ENCODE measurements at places on chromosomes 5 and 9.
A peak's percentile ranks its signal among the peaks of the same experiment; 100 is the strongest.

GRCh38 chr5:175096469-175097165 is 347.4 kb downstream of the DRD1 start:
- DNase-seq, result no peak

- DNase-seq, result no peak
These were observed 111.3 kb downstream of the NUDT12 start for GRCh38 chr5:103451261-103451660.

DNA sequence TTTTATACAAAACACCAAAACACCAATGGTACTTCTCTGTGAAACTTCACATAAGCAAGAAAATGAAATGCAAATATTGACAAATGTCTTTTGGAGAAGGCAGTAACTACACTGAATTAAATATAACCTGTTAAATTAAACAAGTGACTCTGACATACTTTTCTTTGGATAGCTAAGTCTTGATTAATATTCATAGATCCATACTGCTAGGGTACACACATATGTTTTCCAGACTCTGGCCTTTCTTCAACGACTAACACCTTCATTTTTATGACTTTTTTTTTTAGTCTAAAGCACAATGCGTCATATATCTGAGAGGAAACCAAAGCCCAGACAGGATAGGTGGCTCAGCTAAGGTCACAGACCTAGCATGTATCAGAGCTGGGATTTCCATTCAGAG is 263.7 kb downstream of the TENT4A start:
- DNase-seq, result no peak

GRCh38 chr9:115106642-115107041 is 11.3 kb downstream of the TNC start:
- DNase-seq, result no peak

- no peak for DNase-seq
These were observed 13.4 kb downstream of the WNT8A start for GRCh38 chr5:138096997-138097828.

DNA sequence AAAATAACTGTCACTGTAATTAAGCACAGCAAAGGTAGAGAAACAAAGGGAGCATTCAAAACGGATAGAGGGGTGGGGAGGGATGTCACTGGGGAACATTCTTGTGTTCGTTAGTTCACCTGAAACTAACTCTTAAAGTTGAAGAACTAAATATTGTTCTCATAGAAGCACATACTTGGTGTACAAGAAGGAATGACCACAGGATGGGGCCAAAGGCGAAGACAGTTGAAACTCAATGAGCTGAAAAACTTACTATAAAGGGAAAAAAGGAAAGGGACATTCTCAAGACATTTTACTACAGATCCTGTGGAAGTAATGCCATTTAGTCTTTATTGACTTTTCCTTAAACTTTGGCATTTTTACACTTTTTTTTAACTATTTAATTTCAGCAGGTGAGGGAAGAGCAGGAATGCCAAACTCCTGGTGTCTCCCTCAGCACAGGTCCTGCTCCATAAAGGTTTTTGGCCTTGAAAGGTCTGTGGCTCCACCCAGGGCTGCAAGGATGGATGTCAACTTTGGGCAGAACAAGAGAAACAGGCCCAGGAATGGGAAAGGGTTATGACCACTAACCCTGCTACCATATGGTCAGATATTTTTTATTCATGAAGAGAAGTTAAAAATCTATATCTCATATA is 197.6 kb upstream of the RASA1 start:
- DNase-seq, result no peak

- DNase-seq, result peak; percentile 97
These were observed 81.5 kb downstream of the PTPDC1 start for GRCh38 chr9:94165592-94166235.

GRCh38 chr9:22700171-22700570 is 253.5 kb downstream of the DMRTA1 start:
- DNase-seq, result no peak

- DNase-seq, result no peak
These were observed 2.5 kb downstream of the PMPCA start for GRCh38 chr9:136412962-136413361.

GRCh38 chr5:83472508-83473345 is 1.2 kb downstream of the VCAN start:
- no peak for DNase-seq

DNA sequence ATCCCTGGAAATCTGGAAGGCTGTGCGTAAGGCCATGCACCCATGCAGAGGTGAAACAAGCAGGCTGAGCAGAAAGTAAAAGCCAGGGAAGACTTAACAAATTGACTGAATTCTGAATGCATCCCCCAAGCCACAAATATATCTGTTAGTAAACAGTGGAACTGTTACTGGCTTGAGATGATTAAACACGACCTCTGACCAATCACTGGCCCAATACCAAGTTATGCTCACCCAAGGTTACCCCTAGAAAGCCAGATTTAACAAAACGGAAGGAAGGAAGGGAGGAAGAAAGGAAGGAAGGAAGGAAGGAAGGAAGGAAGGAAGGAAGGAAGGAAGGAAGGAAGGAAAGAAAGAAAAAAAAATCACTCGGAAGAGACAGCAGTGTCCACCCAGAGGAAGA is 215.8 kb upstream of the CCNG1 start:
- DNase-seq, result no peak

GRCh38 chr9:134698587-134699342 is 57.2 kb downstream of the COL5A1 start:
- DNase-seq, result no peak

- no peak for DNase-seq
These were observed 81.7 kb upstream of the RUFY1 start for GRCh38 chr5:179468696-179469095.

DNA sequence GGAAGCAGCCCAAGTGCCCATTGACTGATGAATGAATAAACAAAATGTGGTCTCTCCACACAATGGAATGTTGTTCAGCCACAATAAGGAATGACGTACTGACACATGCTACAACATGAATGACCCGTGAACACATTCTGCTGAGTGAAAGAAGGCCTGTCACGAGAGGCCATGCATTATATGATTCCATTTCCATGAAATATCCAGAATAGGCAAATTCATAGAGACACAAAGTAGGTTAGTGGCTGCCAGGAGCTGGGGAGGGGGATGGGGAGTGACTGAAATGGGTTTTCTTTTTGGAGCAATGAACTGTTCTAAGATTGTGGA is 41.4 kb downstream of the BICD2 start:
- DNase-seq, result no peak

DNA sequence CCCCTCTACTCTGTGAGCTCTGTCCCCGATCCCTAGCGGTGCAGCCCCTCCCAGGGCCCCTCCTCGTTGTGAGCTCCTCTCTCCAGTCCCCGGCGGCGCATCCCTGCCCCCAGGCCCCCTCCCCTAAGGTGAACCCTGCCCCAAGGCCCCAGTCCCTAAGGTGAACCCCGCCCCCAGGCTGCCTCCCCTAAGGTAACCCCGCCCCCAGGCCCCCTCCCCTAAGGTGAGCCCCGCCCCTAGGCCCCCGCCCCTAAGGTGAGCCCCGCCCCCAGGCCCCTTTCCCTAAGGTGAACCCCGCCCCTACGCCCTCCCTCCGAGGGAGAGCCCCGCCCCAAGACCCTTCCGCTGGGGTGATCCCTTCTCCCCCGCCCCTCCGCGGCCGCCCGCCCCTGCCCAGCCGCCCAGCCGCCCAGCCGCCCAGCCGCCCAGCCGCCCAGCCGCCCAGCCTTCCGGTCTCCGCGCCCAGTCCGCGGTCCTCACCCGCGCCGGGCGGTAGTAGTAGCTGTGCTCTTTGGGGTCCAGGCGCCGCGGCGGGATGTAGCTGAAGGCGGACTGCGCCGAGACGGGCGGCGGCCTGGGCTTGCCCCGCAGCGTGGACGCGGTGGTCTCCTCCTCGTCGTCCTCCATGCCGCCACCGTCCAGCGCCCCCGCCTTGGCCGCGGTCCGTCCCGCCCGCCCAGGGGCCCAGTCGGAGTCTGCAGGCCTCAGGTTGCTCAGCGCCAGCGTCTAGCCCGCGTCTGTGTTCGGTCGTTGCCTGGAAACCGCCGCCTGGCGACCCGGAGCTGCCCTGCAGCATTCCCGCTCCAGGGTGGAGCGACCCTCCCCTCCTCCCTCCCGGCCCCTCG is at the start of gene CFAP90:
CFAP90 (minus strand) TSS at position 739 of the 845 bp plus-strand sequence; CDS start at position 627, 112 bp downstream.
- DNase-seq, result no peak

DNA sequence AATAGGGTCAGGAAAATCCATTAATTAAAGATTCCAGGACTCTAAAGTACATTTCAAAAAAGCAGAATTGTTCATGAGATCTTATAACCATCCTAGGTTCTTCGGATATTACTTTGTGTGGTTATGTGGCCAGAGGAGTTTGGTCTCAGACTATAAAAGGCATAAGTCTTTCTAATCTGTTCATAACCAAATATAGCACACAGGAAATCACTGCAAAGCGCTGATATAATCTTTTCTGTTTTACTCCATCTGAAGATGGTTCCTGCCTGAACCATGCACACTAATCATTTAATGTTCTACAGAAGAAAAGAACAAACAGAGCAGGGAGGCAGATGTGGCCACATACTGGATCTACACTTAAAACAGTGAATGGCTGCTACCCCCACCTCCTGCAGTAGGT is 182.8 kb downstream of the SEMA5A start:
- DNase-seq, result no peak

DNA sequence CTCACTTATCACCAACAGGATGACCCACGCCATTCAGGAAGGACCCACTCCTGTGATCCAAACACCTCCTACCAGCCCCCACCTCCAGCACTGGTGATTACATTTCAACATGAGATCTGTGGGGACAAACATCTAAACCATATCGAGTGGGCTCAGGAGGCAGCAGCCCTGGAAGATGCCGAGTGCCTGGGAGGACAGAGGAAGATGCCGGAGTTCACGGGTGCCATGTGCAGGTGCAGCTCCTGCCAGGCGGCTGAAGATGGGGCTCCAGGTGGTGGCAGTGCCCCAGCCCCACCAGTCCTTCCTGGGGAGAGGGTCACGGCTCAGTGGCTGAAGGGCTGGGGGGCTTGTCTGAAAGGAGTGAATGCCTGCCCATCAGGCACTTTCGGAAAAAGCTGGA is 6.1 kb upstream of the CEP72 start:
- DNase-seq, result no peak

DNA sequence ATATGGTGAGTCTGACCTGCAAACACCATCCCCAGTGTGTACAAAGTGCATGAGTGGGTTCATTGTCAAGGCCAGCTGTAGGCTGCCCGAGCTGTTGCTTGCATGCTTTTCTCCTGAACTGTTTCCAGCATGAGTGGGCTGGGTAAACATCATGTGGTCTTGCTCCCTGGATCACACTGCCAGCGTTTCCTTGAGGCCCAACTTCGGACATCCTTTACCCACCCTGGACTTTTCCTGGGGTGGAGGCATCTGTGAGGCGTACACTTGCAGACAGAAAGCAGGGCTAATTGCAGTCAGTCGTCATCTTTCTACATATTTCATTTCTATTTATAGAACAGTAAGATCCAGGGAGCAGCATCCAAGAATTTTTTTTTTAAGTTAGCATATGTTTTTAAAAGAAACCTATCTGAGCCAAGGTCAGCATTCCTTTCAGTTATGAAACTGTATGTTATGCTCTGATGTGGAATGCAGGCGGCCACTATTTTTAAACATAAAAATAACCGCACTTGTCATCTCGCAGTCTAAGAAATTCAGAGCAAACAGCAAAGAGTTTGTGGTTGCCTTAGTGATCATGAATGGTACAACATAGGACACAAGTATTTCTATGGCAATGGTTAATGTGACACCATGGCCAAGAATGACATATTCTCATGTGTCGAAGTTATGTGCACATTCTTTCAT is 106.5 kb upstream of the DMRT1 start:
- DNase-seq, result no peak

DNA sequence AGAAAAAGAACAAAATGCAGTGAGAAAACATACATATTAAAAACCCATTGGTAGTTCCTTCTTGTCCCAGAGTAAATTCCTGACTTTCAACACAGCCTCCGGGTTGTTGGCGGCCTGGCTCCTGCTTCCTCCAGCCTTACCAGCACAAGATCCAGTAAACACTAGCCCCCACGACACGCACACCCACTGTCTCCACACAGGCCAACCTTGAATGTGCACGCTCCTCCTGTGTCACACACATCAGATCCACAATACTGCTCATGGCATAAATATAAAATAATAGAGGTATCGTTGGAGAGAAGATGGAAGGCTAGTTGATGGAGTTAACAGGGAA is 2.5 kb upstream of the SLC31A2 start:
- DNase-seq, result no peak

DNA sequence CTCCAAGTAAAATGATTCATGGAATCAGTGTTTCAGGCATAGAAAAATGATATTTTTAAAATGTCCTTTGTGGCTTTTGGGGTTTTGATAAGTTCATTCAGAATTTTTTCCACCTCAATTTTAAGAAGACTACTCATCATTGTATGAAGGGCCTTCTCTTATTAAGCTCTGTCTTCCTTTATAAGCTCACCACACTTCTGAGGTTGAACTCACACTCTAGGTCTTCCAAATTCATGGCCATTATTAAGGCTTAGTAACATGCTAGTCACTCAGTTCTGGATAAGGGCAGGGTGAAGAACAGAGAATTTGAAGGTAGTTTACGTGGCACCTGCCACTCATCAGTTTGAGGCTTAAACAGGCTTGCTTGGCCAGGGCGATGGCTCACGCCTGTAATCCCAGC is 4.2 kb downstream of the MELK start:
- DNase-seq, result no peak

GRCh38 chr9:13109781-13110180 is 169.7 kb downstream of the MPDZ start:
- no peak for DNase-seq

- no peak for DNase-seq
These were observed 196.2 kb upstream of the CLINT1 start for GRCh38 chr5:158055111-158055501.

DNA sequence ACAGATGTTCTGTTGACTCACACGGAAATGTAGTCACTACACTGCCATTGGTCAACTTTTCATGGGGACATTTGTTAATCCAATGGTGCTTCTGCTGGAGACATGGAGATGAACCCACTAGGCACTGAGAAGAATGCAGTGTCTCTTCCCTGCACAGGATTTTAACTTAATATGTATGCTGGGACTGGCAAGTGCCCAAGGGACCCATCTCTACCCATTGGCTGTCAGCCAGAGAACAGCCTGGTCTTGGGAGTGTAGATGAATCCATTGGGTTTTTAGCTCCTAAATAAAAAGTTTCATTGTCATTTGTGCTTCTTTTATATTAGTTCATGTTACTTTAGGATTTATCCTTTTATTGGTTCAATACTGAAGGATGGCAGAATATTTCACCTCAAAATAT is 195.8 kb upstream of the CDH6 start:
- no peak for DNase-seq

DNA sequence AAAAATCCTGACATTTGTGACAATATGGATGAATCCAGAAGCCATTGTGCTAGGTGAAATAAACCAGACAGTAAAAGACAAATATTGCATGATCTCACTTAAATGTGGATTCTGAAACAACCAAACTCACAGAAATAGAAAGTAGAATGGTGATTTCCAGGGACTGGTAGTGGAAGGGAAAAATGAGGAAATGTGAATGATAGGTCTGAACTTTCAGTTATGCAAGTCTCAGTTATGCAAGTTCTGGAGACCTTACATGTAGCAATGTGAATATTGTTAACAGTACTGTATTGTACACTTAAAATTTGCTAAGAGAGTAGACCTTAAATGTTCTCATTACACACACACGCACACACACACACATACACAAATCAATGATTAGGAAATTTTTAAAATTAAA is 84.9 kb downstream of the SLCO4C1 start:
- DNase-seq, result no peak

- no peak for DNase-seq
These were observed 12.8 kb upstream of the GPX3 start for GRCh38 chr5:151007430-151008209.

- DNase-seq, result no peak
These were observed 474.2 kb downstream of the DNAH5 start for GRCh38 chr5:13470263-13470662.

Data from activated CD4-positive, CD25-positive, alpha-beta regulatory T cell (primary cell).